ENCODE measurements at places on chromosomes 12 and 14.

DNA sequence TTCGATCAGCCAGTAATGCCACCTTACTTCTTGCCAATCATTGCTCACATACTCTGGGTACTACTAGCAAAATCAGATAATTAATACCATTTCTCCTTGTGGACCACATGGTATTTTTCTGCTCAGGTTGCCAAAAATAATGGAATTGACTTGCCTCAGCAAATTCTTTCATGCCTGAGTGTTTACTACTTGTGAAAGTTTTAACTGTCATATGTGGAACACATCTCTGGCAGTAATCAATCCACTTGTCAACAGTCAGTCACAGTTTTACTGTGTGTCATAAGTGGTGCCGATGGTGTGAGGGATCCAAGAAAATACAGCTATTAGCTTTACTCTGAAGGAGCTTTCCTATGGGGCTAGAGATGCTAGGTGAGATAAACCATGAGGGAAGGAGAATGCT lies 55.3 kb upstream of the ATF1 start:
- peak; percentile 55 for DNase-seq

- no peak for DNase-seq
Measured at GRCh38 chr14:105398726-105399465, 558 bp downstream of the TEX22 start.

GRCh38 chr12:131613678-131614077 lies 97.2 kb upstream of the SFSWAP start:
- DNase-seq: no peak

GRCh38 chr14:57031474-57031873 lies 221.2 kb upstream of the OTX2 start:
- no peak for DNase-seq

DNA sequence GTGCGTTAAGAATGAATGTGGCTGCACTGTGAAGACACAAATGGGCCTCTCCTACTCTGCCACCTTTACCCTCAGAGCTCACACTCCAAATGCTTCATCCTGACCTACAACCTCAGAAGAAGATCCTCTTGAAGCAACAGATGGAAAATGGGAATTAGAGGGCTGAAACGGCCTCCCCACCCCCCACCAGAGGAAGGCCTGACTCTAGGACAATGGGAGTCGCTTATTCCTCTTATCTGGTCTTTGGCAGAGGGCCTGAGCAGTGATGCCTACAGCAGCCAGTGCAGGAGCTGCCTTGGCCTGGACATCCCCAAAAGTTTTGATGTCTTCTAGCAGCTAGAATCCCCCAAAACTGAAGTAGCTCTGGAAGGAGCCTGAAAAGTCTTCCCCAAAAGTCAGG lies 29.2 kb downstream of the BTBD7 start:
- peak; percentile 25 for DNase-seq

- DNase-seq: no peak
Measured at GRCh38 chr12:1324099-1324498, 270.3 kb downstream of the FBXL14 start.

GRCh38 chr12:77754086-77754485 lies 76.6 kb upstream of the NAV3 start:
- DNase-seq: no peak

DNA sequence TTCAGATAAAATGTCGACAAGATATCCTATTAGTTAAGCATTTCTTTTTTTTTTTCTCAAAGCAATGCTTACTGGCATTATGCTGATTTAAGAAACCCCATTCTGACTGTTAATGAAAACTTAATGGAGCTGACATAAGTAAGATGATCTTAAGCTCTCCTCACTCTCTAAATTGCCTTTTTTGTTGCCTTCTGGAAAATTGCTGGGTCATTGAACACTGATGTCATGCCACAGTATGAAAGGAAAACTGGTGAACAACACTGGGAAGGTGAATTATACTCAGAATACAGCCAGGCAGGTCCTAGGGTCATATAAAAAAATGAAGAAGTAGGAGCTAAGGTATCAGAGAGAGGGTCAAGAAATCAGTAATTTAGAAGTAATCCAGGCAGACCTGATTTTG lies 179.9 kb downstream of the BTG1 start:
- no peak for DNase-seq

- DNase-seq: no peak
Measured at GRCh38 chr12:107571492-107571891, 114.1 kb upstream of the PWP1 start.

DNA sequence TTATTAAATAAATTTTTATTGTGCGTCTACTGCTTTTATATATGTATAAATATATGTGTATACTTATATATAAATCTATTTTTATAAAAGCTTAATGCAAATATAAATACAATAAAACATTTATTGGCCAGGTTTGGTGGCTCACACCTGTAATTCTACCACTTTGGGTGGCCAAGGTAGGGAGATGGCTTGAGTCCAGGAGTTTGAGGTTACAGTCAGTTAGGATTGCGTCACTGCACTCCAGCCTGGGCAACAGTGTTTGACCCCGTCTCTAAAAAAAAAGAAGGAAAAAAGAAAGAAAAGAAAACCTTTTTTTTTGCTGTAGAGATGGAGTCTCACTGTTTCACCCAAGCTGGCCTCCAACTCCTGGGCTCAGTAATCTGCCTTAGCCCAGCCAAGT lies 20.9 kb downstream of the ACTR6 start:
- no peak for DNase-seq

- no peak for DNase-seq
Measured at GRCh38 chr12:5944688-5945070, 380 bp downstream of the ANO2 start.

- DNase-seq: no peak
Measured at GRCh38 chr14:47040550-47040949, 389.0 kb upstream of the RPL10L start.

DNA sequence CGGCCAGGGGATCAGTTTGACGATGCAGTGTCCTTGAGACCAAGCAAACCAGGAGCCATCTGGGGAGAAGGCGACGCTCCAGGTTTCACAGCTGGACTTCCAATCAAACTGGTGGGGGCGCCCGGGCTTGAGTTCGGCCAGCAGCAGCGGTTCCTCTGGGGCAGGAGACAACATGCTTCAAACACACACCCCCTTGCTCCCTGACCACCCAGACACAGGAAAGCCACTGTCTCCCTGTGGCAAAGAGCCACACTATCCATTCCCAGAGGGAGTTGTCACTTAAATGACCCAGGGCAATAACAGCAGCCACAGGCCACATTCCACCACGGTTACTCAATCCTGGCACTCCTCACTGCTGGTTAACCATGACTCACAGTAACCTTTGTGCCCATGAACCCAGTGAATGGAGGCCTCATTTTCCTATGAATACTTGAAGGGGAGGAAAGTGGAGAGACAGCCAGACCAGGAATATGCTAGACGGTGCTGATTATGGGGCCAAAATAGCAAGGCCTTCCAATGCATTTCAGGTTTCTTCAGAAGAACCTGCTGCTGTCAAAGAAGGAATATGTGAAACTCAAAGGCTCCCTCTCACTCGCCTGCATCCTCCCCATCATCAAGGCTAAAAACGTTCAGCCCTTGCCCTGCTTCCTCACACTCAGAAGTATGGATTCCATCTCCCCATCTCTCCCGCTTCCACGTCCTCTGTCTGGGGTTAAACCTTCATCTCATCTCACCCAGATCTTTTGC lies 8.5 kb downstream of the WSB2 start:
- DNase-seq: peak; percentile 91

DNA sequence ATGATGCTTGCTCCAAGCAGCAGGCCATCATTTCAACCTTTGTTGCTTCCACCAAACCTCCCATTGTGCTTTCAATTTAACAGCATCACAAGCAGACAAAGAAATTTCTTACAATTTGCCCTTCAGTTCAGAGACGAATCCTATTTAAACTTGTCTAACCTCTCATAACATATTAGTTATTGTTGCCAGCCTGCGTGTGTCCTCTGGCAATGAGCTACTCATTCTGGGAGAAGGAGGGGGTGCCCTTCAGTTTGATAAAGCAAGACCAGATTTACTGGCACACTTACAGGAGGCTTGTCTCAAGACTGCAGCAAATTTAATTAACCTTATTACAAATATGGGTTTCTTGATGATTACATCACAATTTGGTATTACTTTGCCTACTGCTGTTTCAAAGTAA lies 203.6 kb upstream of the SOX5 start:
- DNase-seq: no peak

DNA sequence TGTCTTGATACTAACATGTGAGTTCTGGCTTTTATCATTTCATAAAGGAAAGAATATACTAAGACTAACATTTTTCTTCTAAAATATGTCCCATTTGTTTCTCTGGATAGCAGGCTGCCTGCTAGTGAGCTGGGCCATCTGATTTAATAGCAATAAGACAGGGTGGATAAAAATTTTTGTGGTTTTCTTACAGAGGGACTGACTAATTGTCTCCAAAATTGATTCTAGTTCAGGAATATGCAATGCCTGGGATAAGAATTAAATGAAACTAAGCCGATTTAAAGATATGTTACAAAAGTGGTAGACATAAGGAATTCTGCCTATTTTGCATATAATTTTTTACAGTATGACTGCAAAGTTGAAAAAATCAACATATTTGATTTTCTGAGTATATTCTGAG lies 252.9 kb upstream of the NAV3 start:
- peak; percentile 65 for DNase-seq

DNA sequence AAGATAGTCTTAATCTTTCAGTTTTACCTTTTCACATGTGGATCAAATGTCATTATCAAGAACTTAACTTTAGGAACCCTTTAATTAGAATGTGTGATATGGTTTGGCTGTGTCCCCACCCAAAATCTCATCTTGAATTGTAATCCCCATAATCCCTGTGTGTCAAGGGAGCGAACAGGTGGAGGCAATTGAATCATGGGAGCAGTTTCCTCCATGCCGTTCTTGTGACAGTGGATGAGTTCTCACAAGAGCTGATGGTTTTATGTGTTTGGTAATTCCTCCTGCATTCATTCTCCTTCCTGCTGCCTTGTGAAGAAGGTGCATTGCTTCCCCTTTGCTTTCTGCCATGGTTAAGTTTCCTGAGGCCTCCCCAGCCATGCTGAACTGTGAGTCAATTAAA lies 160.6 kb downstream of the MON2 start:
- no peak for DNase-seq

DNA sequence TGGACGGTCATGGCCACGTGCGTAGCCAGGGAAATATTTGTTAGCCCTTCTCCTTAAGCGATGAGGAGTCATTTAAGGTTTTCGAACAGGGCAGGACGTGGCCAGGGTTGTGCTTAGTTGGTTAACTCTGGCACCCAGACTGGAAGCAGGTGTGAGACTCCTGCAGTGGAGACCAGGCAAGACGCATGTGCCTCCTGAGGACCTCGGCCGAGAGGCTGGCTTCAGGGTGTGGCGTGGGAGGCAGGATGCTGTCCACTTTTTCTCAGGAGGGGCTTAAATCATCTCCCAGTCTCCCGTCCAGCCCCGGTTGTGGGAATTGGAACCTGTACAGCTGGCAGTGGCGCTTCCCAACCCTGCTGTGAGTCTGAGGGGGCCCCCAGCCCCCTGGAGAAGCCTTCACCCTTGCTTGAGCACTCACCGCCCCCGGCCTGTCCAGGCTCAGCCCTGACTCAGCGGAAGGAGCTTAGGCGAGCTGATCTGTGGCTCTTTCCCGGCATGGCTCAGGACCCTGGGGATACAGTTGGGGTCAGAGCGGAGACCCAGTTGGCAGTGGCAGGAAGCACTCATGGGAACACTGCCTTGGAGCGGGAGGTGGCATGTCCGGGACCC lies 46.3 kb upstream of the TSPAN9 start:
- no peak for DNase-seq

DNA sequence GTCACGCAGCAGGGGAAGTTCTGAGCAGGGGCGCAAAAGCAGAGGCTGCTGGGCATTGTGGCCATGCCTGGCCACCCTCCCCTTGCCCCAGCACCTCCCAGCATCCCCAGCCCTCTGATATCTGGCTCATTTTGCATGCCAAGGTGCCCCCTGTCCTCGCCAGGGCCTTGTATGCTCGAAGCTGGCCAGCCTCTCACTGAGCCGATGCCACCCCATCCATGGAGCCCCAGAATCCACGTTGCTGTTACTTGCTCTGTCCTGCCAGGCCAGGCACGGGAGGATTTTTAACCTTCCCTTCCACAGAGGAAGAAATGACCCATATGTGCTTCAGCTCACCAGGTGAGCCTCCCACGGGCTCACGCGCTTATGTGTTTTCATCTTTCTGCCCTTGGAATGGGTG lies 413.4 kb downstream of the BCL11B start:
- no peak for DNase-seq

GRCh38 chr12:67420506-67420905 lies 151.3 kb downstream of the CAND1 start:
- no peak for DNase-seq

GRCh38 chr12:127268213-127268612 lies 998.8 kb upstream of the TMEM132C start:
- DNase-seq: no peak

- DNase-seq: no peak
Measured at GRCh38 chr14:54267172-54267571, 129.6 kb upstream of the CDKN3 start.

DNA sequence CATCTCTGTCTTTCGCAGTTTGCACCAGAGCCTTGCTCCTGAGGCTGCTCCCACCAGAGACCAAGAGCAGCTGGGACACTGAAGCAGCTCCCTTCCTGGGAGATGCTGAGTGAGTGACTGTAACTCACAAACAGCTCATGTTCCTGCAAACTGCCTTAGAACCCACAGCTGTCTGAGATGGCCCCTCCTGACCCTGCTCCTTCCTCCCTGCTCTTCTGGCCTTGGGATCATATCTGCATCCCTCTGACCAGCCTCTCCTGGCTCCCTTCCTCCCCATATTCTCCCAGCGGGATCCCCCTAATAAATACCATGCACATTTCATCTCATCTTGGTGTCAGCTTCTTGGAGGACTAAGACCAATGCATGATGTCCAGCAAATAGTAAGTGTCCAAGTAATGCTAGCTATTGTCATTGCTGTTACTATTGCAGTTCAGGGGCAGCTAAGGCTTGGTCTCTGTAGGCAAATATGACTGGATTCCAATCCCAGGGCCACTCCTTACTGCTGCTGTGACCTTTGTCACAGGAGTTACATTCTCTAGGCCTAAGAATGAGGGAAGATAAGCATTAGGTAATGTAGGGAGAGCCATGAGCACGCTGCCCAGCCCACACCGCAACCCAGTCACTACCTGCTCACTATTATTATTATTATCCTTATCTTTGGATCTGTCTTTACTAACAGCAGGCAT lies 47.9 kb downstream of the SYNE3 start:
- DNase-seq: no peak

GRCh38 chr14:45194964-45195363 lies 58.0 kb downstream of the MIS18BP1 start:
- no peak for DNase-seq

DNA sequence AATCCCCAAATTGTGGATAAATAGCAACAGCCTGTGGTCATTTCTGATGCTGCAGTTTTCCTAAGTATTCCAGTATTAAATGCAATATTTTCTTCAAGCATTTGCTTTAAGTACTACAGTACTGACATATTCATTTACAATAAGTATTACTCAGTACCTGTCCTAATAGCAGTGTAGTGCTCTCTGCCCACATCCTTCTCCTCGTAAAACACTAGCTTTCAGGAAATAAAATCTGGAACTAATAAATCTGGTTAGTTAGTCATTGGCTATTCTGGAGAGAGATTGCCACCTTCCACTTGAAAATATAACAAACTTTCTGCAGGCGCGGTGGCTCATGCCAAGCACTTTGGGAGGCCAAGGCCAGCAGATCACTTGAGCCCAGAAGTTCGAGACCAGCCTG lies 441.5 kb downstream of the PRKD1 start:
- DNase-seq: peak; percentile 5

Measured in GM03348 (cell line).